ENCODE measurements at places on chromosomes 4 and X. TPM values are rescaled to one million over a fixed set of nuclear protein-coding genes. Genes with fewer than 3 reads are reported as not detected.

MTNR1A gene
- 0.16 TPM for polyA plus RNA-seq

TCEAL9 gene
- 45.9 TPM for polyA plus RNA-seq

TENM3 gene
- 24.5 TPM for polyA plus RNA-seq

IBSP gene
- not detected for polyA plus RNA-seq

ADAM29 gene
- not detected for polyA plus RNA-seq

CTAG2 gene
- polyA plus RNA-seq, result not detected

NR3C2 gene
- polyA plus RNA-seq, result 0.03 TPM
